ENCODE measurements at places on chromosomes 16 and 17. TPM values are rescaled to one million over a fixed set of nuclear protein-coding genes. Genes with fewer than 3 reads are reported as not detected.

Gene CTRL
- 1.8 TPM for total RNA-seq

Gene MMP28
- total RNA-seq: 0.74 TPM

Gene MBTD1
- total RNA-seq: 16.5 TPM

Gene DBNDD1
- 0.50 TPM for total RNA-seq

Gene GDPD3
- total RNA-seq: 25.8 TPM

Gene PRDM7
- not detected for total RNA-seq

Gene CACNG3
- total RNA-seq: not detected

Gene HEATR9
- total RNA-seq: not detected

Gene HIC1
- total RNA-seq: 41.8 TPM

Gene SYNGR3
- 9.0 TPM for total RNA-seq

Gene UTS2R
- total RNA-seq: 0.18 TPM

Gene HOXB1
- not detected for total RNA-seq

Gene TEKT3
- not detected for total RNA-seq

Gene USP43
- 0.20 TPM for total RNA-seq

Gene KCNJ2
- 0.05 TPM for total RNA-seq

Gene KRTAP17-1
- not detected for total RNA-seq

Gene TERB1
- not detected for total RNA-seq

Gene SPPL2C
- not detected for total RNA-seq

Gene ABCC12
- not detected for total RNA-seq

Gene HOXB6
- total RNA-seq: not detected

Gene CUEDC1
- total RNA-seq: 0.84 TPM

Gene E4F1
- total RNA-seq: 22.5 TPM

Gene CDH3
- 1.0 TPM for total RNA-seq

Gene CMTM2
- 1.1 TPM for total RNA-seq

Gene CCL2
- total RNA-seq: not detected

Gene C17orf78
- not detected for total RNA-seq

Gene MT1M
- total RNA-seq: not detected

Gene MYO19
- 170 TPM for total RNA-seq

Gene AGRP
- total RNA-seq: not detected

Gene KRT20
- total RNA-seq: not detected

Gene RGS11
- total RNA-seq: not detected

Gene CACNA1H
- total RNA-seq: 1.7 TPM

Gene ALOX15B
- not detected for total RNA-seq

Gene SLC52A1
- total RNA-seq: 0.20 TPM

Gene ERN2
- total RNA-seq: not detected

Gene KIF18B
- total RNA-seq: 90.8 TPM

Gene ARL4D
- total RNA-seq: 2.1 TPM

Gene RPH3AL
- total RNA-seq: 2.0 TPM

Measured in activated naive CD4-positive, alpha-beta T cell treated with anti-CD3 and anti-CD28 coated beads, Interleukin-2, amount 50 U/mL, for 72 hours (primary cell).